ENCODE measurements at places on chromosomes 1 and 21.

DNA sequence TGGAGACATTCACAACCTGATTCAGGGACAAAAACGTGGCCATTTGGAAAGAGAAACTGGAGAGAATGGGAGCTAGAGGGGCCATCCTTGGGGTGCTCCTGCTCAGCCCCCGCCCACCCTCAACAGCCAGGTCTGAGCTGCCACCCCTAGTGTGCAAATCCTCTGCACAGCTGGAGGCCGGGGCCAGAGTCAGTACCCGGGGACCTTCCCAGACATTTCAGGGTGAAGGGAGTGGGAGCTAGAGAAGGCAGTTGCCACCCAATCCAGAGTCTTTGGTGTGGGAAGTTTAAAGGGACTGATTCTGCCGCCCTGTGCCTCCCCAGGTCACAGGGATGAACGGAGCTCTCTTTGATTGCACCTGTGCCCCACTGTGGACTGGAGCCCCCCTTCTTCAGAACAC is 397.4 kb downstream of the MATN1 start:
- no peak for DNase-seq

GRCh38 chr21:39189857-39190604 is 6.8 kb upstream of the PSMG1 start:
- DNase-seq, result no peak

DNA sequence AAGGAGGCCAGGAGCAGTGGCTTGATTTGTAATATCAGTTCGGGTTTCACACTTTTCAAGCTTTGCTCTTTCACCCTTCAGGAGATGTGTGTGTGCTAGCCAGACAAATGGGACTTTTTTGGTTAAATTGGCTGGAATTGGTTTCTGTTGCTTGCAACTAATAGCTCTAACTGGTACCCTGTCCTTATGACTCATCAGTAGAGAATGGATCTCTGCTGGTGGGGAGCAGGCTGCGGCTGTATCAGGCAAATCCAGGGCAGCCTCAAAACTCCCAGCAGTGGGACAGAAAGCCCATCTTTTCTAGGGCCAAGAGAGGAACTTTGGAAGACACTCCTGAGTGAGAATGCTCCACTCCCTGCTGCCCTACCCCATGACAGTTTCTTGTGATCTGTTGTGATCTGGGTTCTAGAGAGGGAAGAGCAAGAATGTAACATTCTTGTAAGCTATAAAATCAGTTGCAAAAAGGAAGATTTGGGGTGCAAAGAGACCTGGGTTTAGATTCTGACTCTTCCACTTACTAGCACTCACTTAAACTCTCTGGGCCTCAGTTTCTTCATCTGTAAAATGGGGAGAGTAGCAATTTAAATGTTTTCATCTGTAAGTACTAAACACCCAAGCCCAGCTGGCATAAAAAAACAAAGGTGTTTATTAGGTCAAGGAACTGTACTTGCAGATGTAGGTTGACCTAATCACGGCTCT is 257.0 kb upstream of the TMEM51 start:
- no peak for DNase-seq

- DNase-seq, result no peak
Measured at GRCh38 chr21:36541721-36542139, 61.8 kb upstream of the CLDN14 start.

- DNase-seq, result no peak
Measured at GRCh38 chr1:149936992-149937705, 470 bp upstream of the MTMR11 start.

- no peak for DNase-seq
Measured at GRCh38 chr1:64476251-64476952, 6.5 kb downstream of the CACHD1 start.

- DNase-seq, result no peak
Measured at GRCh38 chr1:34831721-34832246, 27.8 kb downstream of the SMIM12 start.

- DNase-seq, result peak; percentile 9
Measured at GRCh38 chr1:35505911-35506798, 51.0 kb downstream of the KIAA0319L start.

- DNase-seq, result no peak
Measured at GRCh38 chr1:230176871-230177411, 109.9 kb downstream of the GALNT2 start.

DNA sequence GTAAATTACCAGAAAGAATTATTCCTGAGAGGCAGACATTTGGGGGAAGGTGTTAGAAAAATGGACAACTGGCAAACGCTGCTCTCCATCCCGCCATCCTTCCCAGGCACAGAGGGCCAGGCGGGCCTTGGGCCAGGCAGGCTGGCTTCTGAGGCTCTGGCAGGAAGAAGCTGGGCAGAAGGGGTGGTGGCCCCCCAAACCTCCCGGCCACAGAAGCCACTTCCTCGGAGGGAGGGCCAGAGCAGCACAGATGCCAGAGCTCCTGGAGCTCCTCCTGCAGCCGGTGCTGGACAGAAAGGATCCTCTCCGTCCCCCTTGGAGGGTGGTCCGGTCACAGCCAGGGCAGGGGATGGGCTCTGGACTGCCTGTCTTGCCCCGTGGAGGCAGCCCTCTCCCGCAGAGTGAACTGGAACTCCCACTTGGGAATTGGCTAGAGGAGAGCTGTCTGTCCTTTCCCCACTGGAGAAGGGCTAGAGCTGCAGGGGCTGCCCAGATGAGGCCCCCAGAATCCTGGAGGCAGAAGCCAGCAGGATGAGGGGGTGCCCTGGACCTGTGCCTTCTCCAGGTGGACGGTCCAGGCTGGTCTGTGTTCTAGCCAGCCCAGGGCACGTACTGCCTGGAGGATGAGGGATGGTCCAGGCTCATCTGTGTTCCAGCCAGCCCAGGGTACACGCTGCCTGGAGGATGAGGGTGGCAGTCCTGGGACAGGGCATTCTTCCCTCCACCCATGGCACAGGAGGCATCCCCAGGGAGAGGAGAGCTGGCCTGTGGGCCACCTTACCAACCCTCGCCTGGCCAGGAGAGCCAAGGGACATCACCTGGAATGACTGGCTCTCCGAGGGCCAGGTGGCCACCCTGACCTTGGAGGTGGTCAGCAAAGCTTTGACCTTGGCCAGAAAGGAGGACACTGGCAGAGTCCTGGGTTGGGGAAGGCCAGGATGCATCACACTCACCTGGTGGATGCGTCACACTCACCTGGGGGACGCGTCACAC is 47.4 kb upstream of the ACTRT2 start:
- DNase-seq, result no peak

DNA sequence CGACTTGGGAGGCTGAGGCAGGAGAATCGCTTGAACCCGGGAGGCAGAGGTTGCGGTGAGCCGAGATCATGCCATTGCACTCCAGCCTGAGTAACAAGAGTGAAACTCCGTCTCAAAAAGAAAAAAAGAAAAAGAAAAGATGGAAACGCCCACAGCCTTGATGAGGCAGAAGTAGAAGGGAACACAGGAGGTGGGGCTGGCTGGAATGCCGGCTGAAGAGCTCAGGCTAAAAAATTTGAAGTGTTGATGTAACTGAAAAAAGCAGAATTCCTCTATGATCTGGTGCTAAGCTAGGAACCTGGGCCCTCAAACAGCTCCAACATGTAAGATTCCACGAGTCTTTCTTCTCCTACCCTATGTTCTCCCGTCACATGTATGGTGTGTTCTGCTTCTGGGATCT is 53.6 kb downstream of the SLC66A1 start:
- DNase-seq, result no peak

- no peak for DNase-seq
Measured at GRCh38 chr1:109392037-109392787, 5.5 kb downstream of the SORT1 start.

- no peak for DNase-seq
Measured at GRCh38 chr1:65281846-65282245, 27.5 kb upstream of the DNAJC6 start.

DNA sequence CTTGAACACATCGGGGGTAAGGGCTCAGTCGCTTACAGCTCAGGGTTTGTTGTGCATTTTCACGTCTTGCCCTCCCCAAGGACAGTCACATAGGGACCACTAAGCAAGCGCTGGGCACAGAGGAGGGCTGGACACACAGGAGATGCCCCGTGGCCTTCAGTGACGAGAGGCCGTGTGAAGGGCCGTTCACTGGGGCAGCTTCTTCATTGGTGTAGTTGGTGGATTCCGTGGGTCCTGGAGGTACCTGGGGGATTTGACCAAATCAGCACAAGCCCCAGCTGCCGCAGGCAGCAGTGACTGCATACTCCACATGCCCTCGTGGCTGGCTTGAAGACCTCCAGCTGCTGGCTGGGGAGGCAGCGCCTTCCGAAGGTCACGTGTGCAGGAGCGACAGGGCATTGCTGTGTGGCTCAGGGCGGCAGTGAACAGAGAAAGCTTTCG is 100.8 kb upstream of the C1orf174 start:
- no peak for DNase-seq

- DNase-seq, result no peak
Measured at GRCh38 chr1:92708368-92708950, 76.4 kb downstream of the EVI5 start.

DNA sequence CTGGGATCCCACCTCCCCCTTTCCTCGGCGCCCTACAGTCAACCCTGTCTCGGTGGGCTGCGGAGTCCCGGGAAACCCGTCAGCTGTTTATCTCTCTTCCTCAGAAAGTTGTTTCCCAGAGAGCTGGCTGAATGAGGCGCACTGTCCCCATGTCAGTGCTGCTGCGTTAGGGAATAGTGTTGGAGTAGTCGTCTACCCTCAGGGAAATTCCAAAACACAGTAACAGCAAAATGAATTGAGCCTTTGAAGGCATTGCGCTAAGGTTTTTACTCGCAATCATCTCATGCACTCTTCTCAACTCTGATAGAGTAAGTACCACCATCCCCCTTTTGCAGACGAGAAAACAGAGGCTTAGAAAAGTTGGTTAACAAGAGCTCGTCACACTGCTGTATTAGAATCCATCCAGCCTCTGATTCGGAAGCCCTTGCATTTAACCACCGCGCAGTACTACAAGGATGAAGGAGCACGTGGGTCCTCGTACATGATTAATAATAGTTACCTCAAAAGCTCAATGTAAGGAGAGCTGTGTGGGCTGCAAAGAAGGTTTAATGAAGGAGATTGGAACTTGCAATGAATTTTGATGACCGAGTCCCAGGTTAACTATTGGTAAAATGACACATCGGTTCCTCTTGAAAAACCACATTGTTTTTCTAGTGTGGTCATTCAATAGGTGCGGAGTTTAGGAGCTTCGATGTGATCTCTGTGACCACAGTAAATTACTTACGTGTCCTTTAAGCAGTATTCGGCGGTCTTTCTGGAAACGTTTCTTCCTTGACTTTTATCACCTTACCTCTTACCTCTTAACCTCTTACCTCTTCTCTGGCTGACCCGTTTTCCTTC is 788 bp upstream of the EDEM3 start:
- no peak for DNase-seq

GRCh38 chr1:241611063-241611462 is 29.1 kb downstream of the CHML start:
- DNase-seq, result peak; percentile 30

DNA sequence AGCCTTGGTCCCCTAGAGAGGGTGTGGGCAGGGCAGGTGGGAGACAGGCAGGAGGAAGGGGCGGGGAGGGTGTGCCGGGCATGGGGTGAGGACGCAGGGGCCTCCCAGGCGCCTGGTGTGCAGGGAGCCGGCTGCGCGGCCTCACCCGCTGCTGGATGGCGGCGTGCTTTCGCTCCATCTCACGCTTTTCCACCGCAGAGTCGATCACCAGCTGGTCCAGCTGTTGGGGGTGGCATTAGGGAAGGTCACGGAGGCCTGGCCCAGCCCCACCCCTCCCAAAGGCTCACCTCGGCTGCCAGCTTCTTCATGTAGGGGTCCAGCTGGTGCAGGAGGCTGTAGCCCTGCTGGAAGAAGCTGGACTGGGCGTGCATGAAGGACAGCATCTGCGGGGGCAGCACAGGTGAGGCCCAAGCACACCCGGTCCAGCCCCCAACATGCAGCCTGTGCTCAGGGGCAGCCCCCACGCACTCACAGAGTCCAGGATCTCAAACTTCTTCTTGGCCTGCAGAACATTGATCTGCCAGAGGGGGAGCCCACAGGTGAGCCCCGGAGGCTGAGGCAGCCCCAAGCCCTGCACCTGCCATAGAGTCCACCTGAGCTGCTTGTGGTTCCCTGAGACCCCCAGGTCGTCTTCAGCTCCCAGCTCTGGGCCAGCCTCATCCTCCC is 7.9 kb downstream of the ACAP3 start:
- no peak for DNase-seq

GRCh38 chr1:1176931-1177330 is 3.3 kb downstream of the TTLL10 start:
- DNase-seq, result no peak

DNA sequence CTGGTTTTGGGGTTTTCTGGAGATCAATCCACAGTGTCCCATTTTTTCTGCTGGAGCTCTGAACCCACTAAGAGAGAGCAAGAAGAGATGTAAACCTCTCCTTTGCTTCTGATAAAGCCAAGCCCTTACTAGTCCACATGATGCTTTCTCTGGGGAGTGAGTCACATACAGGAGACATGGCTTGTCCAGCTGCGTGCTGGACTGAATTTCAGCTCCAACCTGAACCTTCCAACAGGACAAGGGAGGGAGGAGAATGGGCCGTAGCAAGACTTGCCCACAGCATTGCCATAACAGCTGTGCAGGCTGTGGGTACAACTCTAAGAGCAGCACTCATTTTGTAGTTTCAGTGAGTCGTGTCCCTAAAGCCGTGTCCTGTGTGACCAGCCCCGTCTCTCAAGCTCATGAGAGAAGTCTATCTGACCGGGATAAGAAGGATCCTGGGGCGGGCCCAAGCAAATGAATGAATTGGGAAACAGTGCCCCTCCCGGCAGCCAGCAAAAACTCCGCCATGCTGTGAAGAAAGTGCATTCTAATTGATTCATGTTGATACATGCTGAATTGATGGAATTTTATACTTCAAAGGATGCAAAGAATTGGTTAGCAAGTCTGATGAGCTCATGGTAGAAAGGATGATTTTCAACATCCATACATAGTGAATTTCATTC is 195.2 kb downstream of the GABPA start:
- DNase-seq, result no peak

GRCh38 chr1:18249631-18250030 is 142.0 kb downstream of the IGSF21 start:
- DNase-seq, result no peak

DNA sequence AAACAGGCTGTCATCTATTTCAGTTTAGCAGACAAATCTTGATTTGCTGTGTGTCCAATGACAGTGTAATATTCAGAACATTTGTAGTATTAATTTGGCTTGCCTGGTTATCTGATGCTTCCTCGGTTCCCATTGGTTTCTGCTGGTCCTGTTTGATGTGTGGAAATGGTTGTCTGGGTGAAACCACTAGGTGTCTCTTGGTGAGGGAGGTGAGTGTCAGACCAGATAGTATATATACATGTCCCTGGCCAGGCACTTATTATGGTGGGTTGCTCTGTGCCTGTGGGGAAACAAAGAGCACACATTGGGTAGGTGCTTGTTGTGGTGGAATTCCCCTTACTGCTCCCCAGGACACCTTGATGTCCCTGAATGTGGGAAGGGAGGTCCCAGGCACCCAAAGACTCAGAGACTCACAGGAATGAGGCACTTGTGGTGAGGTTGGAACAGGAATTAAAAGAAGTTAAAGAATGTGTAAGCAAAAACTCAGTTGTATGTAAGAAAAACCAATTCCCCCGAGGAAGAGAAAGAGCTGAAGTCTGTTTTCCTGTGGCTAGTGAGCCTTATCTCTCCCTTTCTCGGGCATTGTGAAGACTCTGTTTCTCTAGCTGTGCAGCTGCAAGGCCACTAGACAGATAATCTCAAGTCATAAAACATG is 1519.1 kb downstream of the BRINP3 start:
- DNase-seq, result no peak

GRCh38 chr1:44786138-44786840 is 1.7 kb downstream of the BEST4 start:
- DNase-seq, result no peak

GRCh38 chr1:25549273-25550154 is 6.1 kb downstream of the LDLRAP1 start:
- peak; percentile 74 for DNase-seq

Data from GM18507 (cell line).